ENCODE measurements at places on chromosomes 6 and 20.

DNA sequence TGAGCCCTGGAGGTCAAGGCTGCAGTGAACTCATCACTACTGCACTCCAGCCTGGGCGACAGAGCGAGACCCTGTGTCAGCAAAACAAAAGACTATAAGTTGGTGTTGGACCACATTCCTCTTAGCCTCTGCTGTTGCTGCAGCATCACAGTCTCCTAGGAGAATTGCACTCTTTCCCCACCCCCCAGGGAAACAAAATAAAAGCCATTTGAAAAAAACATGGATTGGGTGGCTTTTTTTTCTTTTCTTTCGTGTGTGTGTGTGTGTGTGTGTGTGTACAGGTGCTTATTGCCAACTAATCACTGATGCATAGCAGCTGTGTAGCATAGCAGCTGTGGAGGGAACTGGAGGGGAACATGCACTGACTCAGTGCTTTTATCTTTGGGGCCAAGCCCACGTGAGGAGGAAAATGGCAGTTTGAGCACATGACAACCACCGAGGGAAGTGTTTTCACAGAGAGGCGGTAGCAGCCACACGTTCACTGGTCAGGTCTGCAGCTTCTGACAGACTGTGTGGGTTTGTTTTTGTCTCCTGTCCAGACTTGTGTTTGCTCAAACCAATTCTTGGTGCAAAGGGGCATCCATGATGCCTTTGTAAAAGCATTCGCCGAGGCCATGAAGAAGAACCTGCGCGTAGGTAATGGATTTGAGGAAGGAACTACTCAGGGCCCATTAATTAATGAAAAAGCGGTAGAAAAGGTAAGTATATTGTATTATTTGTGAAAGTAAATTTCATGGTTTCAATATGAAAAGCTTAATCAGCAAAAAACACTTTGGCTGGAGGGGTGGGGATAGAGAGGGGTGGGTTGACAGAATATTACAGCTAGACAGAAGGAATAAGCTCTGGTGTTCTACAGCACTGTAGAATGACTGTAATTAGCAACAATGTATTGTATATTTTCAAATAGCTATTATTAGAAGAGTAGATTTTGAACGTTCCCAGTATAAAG is 27.7 kb downstream of the ALDH5A1 start:
- no peak for DNase-seq

DNA sequence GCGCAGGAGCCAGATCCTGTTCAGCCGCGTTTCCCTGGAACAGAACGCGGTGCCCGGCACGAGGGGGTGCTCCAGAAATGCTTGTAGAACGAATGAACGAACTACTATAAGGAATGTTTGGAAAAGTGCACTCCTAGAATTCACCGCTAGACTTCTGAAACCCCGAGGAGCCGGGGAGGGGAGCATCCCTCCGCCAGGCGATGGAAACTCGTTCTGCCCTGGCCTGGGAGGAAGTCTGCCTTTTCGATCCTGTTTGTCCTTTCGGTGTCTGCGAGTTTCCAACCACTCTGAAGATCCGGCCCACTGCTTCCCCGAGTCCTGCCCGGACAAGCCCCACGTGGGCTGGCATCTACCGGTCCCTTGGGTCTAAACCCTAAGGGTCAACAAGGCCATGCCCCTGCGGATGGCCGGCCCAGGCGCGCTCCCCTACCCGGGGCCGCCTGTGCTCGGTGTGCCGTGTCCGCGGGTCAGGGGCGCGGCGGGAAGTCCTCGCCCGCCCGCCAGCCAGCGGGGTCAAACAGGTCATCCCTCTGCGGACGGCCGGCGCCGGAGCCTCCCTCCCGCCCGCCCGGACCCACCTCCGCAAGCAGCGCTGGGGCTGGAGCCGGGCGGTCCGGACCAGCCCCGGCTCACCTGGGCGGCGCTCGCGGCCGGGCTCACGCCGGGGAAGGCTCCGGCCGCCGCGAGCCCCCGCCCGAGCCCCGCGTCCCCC is 526 bp downstream of the SULF2 start:
- DNase-seq = peak; percentile 23

GRCh38 chr20:35325401-35325800 is 33.2 kb upstream of the FAM83C start:
- DNase-seq = no peak

DNA sequence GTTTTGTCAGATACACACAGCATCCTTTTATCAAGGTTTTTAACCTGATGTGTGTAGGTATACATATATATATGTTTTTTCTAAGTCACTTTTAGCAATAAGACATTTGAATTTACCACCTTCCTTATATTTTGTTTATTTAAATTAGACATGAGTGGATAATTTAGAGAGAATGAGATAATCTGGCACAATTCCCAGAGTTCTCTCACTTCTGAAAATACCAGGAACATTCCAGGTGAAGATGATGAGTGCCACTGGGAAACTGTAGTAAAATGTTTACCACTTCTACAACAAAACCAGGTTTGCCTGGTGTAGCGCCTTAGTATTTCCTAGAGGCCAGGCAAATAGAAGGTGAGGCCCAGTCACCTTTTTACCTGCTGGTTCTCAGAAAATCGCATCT is 189.5 kb downstream of the TMEM242 start:
- DNase-seq = no peak

- no peak for DNase-seq
These were observed 69.5 kb downstream of the KIAA0319 start for GRCh38 chr6:24576447-24576846.

- no peak for DNase-seq
These were observed 97.5 kb downstream of the ARMC2 start for GRCh38 chr6:108945681-108946159.

DNA sequence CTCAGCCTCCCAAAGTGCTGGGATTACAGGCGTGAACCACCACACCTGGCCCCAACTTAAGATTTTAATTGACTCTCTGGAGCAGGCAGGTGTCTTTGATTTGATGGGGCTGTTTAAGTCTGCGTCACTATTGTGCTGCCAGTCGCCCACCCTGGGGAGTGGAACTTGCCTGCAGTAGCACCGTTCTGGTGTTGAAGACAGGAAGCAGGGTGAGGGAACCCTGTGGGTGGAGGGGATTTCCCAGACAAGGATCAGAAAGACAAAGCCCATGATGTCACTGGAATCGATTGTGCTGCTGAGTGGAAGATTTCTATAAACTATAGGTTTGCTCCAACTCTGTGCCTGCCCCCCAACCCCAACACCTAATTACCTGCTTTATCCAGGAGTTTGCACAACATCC is 11.0 kb downstream of the ALDH8A1 start:
- DNase-seq = no peak

DNA sequence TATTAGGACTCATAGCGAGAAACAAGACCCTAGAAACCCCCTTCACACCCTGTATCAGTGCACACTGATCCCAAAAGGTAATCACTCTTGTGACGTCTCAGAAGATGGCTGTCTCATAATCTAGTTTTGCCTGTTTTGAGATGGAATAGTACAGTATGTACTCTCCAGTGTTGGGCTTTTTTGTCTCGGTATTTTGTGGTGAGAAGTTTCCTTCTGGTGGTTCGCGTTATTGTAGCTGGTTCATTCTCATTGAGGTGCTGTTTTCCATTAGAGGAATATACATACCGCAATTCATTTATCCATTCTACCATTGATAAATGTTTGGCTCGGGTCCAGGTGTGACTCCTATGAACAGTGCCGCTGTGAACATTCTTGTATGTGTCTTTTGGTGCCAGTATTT is 27.9 kb upstream of the MAP3K4 start:
- no peak for DNase-seq

DNA sequence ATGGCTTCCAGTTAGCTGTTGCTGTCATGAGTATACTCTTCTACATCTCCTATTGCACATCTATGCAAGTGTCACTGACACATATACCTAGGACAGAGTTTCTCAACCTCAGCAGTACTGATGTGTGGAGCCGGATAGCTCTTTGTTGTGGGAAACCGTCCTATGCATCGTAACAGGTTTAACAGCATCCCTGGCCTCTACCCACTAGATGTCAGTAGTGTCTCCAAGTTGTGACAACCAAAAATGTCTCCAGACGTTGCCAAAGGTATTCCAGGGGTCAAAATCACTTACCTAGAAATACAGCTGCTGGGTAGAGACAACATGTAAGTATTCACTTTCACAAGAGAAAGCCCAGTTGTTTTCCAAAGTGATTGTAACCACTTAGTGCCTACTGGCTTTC is 637.6 kb downstream of the RNF144B start:
- peak; percentile 60 for DNase-seq

GRCh38 chr6:77880501-77880900 is 227.7 kb downstream of the MEI4 start:
- no peak for DNase-seq

- DNase-seq = peak; percentile 29
These were observed 38.9 kb upstream of the THBS2 start for GRCh38 chr6:169292338-169293124.

DNA sequence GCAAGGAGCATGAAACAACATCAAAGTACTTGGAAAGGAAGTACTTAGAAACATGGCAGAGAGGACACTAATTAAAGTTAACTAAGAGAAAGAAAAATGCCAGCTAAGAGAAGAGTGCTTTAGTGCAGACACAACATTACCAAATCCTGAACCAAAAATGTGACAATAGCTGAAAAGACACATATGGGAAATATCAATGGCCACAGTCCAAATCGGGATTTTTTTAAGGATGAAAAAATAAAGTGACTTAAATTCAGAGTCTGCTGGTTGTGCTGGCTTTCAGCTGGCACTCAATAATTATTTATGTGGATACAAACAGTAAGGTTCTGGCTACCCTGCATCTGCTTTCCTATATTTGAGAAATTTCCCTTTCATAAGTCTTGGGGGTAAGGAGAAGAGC is 12.6 kb upstream of the DST start:
- no peak for DNase-seq

GRCh38 chr20:46006022-46006705 is 2.5 kb upstream of the MMP9 start:
- DNase-seq = no peak

- peak; percentile 58 for DNase-seq
These were observed 135.6 kb upstream of the PTPRK start for GRCh38 chr6:128655978-128656498.

GRCh38 chr6:14517516-14518105 is 400.0 kb downstream of the CD83 start:
- DNase-seq = no peak

GRCh38 chr20:51526106-51526470 is 16.4 kb downstream of the NFATC2 start:
- DNase-seq = no peak

All from H4 (cell line).